ENCODE measurements at places on chromosomes 7 and 10.

DNA sequence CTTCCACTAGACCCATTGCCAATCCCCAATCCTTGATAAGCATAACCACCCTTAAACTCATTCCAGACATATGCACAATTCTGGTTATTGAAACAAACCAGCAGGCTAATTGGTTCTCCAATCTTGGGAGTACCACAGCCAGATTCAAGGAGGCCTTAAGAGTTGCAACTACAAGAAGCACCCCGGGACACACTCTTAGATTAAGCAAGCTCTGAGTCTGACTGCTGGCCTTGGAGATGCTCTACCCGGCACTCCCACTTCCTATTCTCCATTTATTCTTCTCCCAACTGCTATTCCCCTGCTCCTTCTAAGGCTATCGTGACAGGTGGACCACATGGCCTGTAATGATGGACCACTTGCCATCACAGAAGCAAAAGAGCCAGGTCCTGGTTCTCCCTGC is 40.3 kb downstream of the CYTH3 start:
- DNase-seq: no peak

DNA sequence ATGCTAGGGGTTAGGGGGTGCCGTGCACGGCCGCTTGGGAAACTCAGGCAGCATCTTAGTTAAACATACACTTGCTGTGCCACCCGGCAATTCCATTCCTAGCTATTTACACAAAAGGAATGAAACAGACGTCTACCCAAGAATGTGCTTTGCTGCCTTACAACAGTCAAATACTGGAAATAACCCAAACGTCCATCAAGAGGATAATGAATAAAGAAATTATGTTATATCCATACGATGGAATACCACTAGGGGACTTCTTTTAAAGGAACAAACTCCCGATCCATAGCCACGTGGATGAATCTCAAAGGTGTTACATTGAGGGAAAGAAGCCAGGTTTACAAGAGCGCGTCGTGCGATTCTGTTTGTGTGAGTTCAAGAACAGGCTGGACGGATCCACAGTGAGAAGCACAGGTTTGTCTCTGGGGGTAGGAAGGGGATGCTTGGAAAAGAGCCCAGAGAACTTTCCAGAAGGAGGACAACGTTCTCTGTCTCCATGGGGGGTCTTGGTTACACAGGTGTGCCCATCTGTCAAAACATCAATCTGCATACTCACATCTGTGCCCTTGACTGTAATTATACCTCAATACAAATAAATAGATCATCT is 41.8 kb downstream of the STK32C start:
- DNase-seq: no peak

GRCh38 chr7:103474956-103475355 is 28.9 kb upstream of the SLC26A5 start:
- no peak for DNase-seq

- no peak for DNase-seq
Measured at GRCh38 chr10:17113889-17114540, 15.6 kb downstream of the CUBN start.

- DNase-seq: no peak
Measured at GRCh38 chr7:108568801-108569380, 615 bp downstream of the THAP5 start.

DNA sequence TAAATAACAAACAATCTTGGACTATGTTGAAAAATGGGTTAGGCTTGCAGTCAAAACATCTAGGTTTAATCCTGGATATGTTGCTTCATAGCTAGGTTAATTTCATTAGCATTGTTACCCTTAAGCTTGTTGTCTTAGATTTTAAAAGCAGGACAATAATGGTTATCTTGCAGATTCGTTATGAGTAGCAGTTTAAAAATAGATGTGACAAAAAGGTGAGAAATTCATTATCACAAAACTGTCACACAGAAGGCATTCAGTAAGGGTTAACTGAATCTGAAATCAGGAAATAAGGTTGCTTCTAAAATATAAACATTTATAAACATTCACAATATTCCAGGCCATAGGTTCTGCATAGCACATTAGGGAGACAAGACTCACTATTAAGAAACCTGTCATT is 429.2 kb upstream of the ETV1 start:
- DNase-seq: no peak
